ENCODE measurements at places on chromosomes 3 and 15.

DNA sequence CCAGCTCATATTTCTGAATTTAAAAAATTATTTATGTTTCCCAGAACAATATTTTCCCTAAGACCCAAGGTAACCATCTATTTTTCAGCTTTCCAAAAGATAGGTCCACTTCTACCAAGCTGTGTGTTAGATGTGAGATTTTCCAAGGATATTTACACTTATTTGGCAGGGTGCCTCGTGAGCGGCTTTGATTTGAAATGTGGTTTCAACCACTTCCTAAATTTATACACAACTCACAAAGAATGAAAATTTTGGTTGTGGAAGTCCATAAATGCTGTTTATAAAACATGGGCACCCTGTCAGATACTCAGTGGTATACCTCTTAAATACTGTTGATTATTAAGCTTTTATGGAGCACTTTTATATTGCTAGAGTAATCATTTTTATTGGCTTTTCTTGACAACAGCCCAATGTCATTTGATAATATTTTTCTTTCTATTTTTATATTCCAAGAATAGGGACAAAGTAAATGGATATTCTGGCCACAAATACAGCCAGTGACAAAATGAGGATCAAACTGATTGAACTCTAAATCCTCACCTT, 57.6 kb downstream of the GAP43 start:
- DNase-seq: no peak

DNA sequence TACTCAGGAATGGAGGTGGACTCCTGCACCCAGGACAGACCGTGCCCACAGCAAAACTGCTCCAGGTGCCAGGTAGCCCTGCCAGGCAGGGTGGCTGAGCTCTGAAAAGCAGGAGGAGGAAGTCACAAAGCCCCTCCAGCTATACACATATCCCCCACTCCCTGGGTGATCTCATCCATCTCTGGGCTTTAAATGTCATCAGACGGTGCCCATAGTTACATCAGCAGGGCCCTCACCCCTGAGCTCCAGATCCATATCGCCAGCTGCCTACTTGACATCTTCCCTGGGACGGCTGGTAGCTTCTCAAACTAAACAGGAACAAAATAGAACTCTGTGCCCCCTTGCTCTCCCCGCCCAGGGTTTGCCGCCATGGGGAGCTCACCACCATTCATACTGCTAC, 87.7 kb downstream of the MEGF11 start:
- no peak for DNase-seq

GRCh38 chr3:61924090-61924735, 362.8 kb downstream of the PTPRG start:
- no peak for DNase-seq

GRCh38 chr15:49877873-49878521, 241.0 kb downstream of the ATP8B4 start:
- no peak for DNase-seq

DNA sequence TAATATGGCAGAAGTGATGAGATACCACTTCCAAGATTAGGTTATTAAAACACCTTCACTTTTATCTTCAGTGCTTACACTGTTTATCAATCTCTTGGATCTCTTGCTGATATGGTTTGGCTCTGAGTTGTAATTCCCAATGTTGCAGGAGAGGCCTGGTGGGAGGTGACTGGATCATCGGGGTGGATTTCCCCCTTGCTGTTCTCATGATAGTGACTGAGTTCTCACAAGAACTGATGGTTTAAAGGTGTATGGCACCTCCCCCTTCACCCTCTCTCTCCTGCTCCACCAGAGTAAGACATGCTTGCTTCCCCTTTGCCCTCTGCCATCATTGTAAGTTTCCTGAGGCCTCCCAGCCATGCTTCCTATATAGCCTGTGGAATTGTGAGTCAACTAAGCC, 11.8 kb downstream of the GOLIM4 start:
- no peak for DNase-seq

DNA sequence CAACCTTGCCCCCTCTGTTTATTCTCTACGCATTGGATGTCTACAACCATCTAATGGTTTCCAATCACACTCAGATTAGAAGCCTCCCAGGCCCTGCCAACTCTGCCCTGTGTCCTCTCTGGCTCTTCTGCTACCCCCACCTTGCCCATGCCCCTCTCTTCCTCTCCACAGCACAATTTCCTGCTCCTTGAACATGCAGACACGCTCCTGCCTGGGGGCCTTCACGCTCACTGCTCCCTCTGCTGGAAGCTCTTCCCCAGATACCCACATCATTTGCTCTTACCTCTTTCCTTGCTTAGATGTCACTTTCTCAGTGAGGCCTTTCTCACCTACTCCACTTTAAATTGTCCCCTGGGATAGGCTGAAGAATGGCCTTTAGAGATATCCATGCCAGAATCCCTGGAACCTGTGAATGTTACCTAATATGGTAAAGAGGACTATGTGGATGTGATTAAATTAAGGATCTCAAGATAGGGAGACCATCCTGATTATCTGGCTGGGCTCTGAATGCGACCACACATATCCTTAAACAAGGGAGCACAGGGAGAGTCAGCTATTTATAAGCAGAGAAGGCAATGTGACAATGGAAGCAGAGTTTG, 9.9 kb downstream of the KY start:
- no peak for DNase-seq

DNA sequence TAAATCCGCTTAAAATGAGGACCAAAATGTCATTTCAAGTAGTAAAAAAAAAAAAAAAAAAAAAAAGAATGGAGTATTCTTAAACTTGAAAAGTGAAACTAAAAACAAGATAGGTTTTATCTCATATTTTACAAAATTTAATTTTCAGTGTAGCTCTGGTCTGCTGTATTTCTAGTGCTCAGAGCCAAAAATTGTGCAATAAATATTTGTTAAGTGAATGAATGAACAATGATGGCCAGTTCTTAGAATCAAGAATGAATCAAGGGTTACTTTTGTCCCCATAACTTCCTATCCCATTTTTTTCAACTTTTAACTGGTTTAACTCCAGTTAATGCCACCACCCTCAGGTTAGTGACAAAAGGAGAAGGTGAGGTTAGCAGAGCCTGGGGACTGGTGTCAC, 214.4 kb downstream of the ABHD5 start:
- no peak for DNase-seq

GRCh38 chr3:141386126-141386488, 17.8 kb downstream of the ZBTB38 start:
- no peak for DNase-seq

- DNase-seq: no peak
Observed at GRCh38 chr3:51688206-51688600, 17.2 kb downstream of the TEX264 start.

DNA sequence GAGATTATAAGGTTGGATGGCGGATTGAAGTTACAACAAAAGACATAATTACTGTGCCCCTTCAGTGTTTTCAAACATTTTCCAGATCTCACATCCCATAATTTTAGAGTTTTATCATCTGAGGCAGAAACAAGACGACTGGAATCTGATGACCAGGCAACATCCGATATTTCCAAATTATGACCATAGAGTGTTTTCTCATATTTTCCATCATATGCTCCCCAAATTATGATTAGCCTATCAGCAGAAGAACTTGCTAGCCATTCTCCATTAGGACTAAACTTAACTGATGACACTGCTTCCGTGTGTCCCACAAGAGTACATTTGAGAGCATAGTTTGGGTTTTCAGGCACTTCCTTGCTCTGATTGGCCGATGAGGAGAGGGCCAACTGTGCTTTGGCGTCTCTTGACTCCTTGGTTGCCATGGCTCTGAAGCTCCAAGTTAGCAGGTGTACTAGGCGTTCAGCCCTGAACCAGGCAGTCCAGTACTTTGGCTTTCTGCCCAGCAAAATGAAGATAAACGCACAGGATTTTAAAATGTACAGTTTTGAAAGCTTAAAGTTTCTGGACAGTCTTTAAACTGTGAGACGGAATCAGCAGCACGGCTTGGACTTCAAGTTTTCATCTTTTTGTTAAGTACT, 638 bp downstream of the WDR5B start:
- DNase-seq: peak; percentile 60

All from GM13976 (cell line).